ENCODE measurements at places on chromosomes 5 and 9.

GRCh38 chr9:112037281-112038016 is 137.6 kb downstream of the SUSD1 start:
- DNase-seq = peak; percentile 30

DNA sequence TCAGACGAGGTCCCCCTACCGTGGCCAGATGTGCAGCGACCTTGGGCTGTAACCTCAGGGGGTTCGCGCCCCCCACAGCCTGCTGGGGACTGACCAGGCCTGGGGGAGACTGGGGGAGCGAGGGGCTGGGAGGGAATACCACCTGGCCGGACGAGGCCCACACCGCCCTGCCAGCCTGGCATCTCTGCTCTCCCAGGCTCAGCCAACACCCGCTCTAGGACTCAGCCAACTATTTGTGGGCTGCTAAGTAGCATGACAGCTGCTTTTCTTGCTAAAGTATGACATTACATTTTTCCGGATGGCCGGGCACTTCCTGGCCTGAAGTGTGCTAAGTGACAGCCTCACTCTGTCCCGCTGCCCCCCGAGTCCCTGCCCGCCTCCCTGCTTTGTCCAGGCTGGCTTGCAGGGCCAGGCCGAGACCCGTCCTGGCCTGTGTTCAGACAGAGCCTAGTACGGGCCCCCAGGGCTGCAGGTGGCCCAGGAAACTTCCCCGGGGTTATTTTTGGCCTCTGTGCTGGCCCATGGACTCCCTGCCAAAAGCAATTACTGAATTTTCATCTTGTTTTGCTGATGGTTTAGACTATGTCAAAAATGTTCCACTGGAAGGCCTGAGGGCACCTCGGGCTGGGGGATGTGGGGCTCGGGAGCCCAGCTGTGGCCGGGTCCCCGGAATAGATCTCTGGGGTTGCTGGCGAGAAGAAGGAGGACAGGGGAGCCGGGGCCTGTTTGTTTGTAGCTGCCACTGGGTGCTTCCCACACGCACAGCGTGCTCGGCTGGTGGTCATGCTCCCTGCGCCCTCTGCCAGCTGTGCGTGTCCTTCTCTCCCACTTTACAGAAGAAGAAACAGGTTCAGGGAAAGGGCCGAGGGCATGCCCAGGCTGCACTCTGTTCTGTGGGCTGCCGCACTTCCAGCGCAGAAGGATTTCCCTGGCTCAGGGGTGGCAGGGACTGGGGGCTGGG is 13.4 kb upstream of the SLC2A6 start:
- DNase-seq = no peak

DNA sequence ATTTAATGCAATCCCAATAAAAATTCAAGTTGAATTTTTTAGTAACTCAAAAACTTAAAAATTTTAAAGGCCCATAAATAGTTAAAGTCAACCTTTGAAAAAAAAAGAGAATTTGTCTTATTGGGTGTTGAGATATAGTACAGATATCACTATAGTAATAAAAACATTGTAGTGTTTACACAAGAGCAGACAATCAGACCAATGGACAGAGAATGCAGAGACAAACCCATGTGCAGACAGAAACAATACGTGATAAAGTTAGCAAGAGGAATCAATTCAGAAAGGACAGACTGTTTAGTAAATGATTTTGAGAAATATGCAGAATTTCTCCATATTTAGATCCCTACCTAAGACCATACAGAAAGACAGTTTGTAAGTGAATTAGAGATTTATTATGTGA is 33.9 kb downstream of the GOLGA1 start:
- no peak for DNase-seq

- DNase-seq = no peak
These were observed 176.4 kb upstream of the CHD1 start for GRCh38 chr5:99105216-99105615.

GRCh38 chr9:110069326-110070248 is 138.4 kb downstream of the C9orf152 start:
- no peak for DNase-seq

DNA sequence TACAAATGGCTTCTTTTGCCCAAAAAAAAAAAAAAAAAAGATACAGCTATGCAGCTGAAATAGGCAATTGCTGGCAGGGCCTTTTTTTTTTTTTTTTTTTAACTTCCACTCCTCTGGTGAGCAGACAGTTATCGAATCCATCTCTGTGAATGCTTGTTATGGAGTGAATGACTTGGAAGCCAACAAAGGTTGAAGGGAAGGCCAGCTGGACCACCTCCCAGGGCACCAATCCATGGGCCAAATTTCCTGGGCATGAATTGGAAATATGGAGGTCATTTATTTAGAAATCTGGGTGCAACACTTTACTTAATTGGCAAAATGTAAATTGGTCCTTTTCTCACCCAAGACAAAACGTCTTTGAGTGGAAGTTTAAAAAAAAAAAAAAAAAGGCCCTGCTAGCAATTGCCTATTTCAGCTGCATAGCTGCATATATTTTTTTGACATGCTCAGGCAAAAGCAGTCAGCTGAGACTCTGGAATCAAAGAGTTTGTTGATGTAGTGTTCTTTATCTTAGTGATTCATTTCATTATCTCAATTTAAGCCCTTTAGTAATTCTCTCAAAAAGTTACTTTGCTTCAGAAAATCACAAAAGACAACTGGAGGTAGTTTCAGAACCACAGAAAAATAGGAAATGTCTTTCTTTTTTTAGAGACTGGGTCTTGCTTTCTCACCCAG is 392.2 kb upstream of the KLF4 start:
- no peak for DNase-seq

DNA sequence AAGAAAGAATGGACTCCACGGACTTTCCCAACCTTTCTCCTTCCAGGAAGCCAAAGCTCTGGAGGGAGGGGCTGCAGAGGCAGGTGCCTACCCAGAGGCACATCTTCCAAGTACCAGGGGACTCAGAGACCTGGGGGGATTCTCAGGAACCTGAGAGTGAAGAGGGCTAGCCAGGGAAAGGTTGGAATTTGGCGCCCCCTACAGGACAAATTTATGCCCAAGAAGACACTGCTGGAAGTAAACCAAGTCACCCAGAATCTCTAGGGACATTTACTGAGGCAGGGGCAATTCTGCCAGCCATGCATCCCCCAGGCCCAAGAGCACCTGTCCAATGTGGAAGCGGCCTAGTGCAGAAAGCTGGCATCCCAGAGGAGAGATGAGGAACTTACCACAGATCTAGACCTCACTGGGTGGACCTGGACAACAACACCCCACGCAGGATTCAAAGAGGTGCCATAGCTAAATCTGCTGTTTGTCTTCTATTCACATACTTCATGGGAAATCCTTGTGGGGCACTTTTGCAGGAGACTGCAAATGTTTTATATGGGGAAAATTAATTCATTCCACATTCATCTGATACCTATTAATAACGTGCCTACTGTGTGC is 25.9 kb upstream of the IDNK start:
- DNase-seq = no peak

DNA sequence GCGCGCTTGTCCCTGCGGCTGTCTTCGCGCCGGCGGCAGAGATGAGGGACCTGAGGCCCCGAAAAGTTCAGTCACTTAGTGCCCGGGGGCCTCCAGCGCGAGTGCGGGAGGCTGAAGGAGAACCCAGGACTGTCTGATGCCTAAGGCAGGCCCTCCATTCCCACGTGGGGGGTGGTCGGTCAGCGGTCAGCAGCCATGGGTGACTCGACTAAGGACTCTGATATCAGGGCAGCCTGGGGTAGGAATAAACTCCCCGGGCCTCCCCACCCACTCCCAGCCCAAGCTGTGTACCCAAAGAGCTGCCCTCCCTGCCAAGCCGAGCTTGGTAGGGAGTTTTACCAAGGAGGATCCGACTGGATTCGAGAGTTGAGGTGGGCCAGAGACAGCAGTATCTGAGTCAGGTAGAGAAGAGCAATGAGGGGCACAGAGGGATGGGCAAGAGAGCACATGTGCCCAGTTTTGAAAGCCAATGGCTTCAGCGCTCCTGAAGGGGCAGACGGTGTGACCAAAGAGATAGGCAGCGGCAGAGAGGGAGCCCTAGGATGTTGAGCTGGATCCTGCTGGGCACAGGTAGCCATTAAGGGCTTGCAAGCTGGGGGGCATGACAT is 787 bp downstream of the FGFR4 start:
- no peak for DNase-seq

- DNase-seq = no peak
These were observed 315.0 kb upstream of the TLE4 start for GRCh38 chr9:79256691-79257213.

DNA sequence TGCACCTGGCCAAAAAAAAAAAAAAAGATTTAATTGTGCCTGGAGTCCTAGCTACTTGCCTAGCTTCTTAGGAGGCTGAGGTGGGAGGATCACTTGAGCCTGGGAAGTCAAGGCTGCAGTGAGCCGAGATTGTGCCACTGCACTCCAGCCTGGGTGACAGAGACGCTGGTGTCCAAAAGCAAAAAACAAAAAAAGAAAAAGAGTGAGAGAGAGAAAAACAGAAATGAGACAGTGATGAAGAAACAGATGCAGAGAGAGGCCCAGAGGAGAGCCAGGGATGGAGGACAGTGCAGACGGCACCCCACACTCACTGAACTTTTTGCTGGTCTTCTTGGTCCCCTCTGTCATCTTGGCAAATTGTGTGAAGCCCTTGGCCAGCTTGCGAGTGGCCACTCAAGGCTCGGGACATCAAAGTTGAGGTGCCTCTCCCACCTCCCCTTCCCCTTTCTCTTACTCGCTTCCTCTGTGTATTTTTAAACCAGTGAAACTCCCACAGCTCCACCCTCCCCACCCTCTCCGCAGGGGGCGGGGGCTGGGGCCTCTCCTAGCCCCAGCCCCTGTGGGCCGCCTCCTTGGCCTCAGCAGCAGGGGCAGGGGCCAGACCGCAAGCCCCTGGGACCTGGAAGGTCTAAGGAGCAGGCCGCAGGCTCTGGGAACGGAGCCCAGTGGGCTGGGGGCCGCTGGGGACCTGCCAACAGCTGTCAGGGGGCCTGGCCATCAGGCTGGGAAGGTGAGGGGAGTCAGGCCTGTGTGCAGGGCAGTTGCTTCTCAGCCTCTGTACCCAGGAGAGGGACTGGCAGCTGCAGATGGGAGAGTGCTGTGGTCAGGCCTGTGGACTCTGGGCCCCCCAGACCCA is at the start of gene SH2D3C:
Gene SH2D3C (minus strand): TSS at position 387 of the 856 bp plus-strand sequence. CDS start 39 bp downstream, at position 348.
- DNase-seq = peak; percentile 24

GRCh38 chr5:132661231-132662003 is 3.4 kb downstream of the IL13 start:
- no peak for DNase-seq

- no peak for DNase-seq
These were observed 14.2 kb downstream of the TAL2 start for GRCh38 chr9:105676351-105676923.

DNA sequence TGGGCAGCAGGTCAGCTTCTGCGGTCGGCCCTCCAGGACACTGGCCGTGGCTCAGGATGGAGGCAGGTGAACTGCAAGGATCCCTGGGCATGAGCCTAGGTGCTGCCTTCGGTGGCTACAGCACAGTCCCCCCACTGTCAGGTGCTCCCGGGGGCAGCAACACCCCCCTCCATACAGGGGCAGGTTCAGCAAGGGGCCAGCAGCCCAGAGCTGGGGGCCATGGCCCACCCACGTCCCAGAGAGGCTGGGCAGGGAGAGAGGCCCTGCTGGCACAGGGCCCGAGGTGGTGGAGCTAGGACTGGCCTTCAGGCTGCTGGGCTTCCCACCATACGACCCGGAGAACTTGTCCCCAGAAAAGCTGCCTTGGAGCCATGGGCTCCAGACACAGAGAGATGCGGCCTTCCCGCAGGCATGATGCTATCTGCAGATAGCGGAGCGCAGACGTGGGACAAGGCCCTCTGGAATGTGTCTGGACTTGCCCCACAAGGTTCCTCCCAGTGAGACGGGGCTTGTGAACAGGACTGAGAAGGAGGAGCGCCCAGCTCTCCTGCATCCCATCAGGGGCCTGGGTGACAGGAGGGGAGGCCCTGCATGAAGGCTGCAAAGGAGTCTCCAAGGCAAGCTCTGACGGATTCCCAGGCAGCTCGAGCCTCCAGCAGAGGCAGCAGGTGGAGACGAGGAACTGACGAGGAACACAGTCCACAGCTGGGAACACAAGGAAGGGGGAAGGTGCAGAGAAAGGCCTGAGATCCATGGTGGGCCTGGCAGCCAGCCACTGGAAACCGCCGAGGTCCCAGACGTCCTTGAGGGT is 111.1 kb downstream of the VAV2 start:
- DNase-seq = no peak

DNA sequence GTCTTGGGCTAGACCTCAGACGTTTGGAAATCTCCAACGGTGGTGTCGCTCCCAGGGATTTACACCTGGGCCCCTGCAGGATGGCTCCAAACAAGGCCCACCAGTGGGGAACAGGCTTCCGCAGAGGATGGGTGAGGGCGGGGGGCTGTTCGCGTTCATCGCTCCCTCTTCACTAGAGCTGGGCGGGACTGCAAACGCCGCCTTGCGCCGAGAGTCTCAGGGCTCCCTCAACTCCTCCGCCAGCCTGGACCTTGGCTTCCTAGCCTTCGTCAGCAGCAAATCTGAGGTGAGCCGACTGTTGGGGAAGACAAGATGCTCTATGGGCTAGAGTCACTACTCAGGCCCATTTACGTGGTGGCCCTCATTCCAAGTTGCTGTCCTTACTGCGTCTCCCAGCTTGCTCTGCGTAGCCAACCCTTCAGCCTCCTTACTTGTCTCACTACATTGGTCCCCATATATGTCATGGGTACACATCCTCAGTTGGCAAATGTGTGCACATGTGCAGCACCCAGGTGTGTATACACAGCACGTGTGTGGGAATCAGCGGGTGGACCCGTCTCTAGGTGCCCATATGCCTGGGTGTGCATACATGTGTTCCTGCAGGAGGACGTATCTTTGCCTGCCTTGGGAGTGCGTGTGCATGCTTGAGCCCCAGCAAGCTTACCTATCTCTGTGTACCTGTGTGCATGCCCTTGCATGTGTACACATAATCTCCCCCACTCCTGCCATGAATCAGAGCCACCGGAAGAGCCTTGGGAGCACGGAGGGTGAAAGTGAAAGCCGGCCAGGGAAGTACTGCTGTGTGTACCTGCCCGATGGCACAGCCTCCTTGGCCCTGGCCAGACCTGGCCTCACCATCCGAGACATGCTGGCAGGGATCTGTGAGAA is 10.5 kb downstream of the RGS14 start:
- no peak for DNase-seq

- DNase-seq = no peak
These were observed 15.4 kb downstream of the ROR2 start for GRCh38 chr9:91934654-91935053.

- DNase-seq = no peak
These were observed 36.9 kb downstream of the SGCD start for GRCh38 chr5:156363861-156364260.

All from activated CD8-positive, alpha-beta memory T cell treated with anti-CD3 and anti-CD28 coated beads for 1 hour (primary cell).